ENCODE measurements at places on chromosomes 3 and 15. TPM values are rescaled to one million over a fixed set of nuclear protein-coding genes. Genes with fewer than 3 reads are reported as not detected.

Gene CMTM8
- total RNA-seq: 3.4 TPM

Gene DZIP1L
- total RNA-seq: 43.1 TPM

Gene NPAP1
- total RNA-seq: 0.27 TPM

Gene UMPS
- 72.3 TPM for total RNA-seq

Gene ARGFX
- not detected for total RNA-seq

Gene SLC22A13
- 0.27 TPM for total RNA-seq

Gene GPR149
- total RNA-seq: 3.8 TPM

Gene KIF23
- total RNA-seq: 22.6 TPM

Gene CRYGS
- total RNA-seq: 2,965 TPM

Gene ATP13A5
- 0.22 TPM for total RNA-seq

Gene RBPMS2
- 0.93 TPM for total RNA-seq

Gene FBLN2
- 122 TPM for total RNA-seq

Gene SERPINI2
- not detected for total RNA-seq

Gene KBTBD13
- not detected for total RNA-seq

Gene CILP
- total RNA-seq: 9.2 TPM

Gene TGM5
- 0.38 TPM for total RNA-seq

All from camera-type eye (tissue), 1 donor.